ENCODE measurements at places on chromosomes 16 and 17.

- no peak for DNase-seq
Measured at GRCh38 chr16:8963010-8963820, 491 bp downstream of the USP7 start.

- no peak for DNase-seq
Measured at GRCh38 chr17:35488991-35489390, 40.4 kb upstream of the SLFN13 start.

DNA sequence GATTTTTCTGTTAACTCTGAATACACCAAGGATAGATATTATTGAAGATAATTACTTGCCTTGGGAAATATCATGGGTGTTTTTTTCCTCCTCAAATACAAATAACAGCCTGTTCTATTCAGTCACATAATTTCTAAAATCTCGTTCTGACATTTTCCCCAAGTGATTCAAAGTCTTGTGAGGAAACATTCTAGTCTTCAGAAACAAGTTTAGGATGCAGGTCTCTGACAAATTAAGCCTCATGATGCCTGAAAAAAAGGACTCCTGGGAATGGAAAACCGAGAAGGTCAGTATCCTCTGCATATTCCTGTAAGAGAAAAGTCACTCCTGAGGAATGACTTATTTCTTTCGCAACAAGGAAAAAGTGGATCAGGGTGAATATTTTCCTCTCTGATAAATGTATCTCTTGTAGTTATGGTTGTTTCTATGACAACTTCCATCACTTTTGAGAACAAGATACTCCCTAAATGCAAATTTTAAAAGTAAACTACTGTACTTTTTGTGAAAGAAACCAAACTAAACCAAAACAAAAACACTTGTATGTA, 384.6 kb downstream of the CNTNAP4 start:
- DNase-seq = no peak

DNA sequence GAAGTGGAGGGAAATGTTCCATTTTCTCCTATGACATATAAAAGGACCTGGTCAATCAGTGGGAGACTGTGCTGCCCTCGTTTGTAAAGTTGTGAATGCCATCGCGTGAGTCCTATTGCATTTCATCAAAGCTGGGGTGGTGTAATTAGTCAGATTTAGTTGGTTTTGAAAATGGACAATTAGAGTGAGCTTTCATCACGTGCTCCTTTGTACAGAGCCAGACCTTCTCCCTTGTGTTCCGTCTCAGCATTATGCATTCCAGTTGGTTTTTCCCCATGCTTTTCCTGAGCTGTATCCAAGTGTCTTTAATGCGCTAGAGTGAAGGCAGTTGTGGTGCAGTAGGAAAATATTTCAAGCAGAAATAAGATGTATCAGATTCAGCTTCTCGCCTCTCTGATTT, 10.4 kb downstream of the SEC14L1 start:
- DNase-seq = no peak

DNA sequence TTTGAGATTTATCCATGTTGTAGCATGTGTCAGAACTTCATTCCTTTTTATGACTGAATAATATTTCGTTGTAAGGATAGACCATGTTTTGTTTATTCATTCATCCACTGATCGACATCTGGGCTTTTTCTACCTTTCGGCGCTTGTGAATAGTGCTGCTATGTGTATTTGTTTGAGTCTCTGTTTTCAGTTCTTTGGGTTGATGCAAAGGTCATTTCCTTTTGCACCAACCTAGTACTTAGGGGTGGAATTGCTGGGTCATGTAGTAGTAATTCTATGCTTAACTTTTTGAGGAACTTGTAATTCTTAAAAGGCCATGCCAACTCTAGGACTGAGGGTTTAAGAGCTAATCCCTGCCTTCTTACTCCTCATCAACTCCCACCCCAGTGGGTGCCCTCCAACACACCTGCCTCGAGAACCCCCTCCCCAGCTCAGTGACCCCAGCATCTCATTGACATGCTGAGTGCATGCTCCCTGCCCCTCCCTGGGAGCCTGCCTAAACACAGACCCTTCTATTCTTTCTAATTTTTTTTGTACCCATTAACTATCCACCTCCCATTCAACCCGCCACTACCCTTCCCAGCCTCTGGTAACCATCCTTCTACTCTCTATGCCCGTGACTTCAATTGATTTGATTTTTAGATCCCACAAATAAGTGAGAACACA, 51.2 kb downstream of the ABAT start:
- DNase-seq = no peak

Measured in caudate nucleus (tissue), 63 donors.